Thyroid gland (tissue), 4 donors: ENCODE measurements at places on chromosomes 11 and 22. TPM values are rescaled to one million over a fixed set of nuclear protein-coding genes. Genes with fewer than 3 reads are reported as not detected.

The ST3GAL4 gene
- 5.3 TPM for total RNA-seq

GRCh38 chr11:79196950-79197349, 243.9 kb downstream of the TENM4 start:
- no peak overlapping the region for H3K4me3 ChIP-seq
- no peak overlapping the region for H3K27ac ChIP-seq
- H3K4me1 ChIP-seq = peaks cover 5% of the 10 kb centered on the region

GRCh38 chr11:121482231-121483129, 29.7 kb upstream of the SORL1-AS1 start:
- no peak overlapping the region for H3K27ac ChIP-seq
- H3K4me3 ChIP-seq = no peak overlapping the region
- peaks cover 18% of the 10 kb centered on the region for H3K4me1 ChIP-seq

DNA sequence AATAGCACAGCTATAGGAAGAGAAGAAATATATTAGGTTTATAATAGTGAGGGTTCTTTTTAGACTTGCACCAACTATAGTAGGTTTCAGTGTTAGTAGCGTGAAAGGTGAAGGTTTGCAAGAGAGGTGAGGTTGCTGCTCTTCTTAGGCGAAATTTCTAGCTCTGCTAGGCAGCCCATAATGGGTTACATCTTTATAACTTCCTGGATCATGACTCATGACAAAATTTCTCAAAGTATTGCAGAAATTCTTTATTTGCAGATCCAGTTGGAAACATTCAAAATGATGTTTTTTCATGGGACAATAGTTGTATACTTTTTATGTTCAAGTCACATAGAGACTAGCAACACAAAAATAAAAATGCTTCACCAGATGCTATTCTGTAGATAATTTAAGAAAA, 260.0 kb downstream of the SOX6 start:
- DNase-seq = no peak
- H3K27me3 ChIP-seq = no peaks in the 10 kb centered on the region
- H3K4me3 ChIP-seq = no peak overlapping the region

The PTPRCAP gene
- total RNA-seq = 5.8 TPM
